ENCODE measurements at places on chromosomes 11 and 22.

GRCh38 chr11:126790550-126791081 lies 210.0 kb downstream of the KIRREL3 start:
- peak; percentile 58 for DNase-seq

DNA sequence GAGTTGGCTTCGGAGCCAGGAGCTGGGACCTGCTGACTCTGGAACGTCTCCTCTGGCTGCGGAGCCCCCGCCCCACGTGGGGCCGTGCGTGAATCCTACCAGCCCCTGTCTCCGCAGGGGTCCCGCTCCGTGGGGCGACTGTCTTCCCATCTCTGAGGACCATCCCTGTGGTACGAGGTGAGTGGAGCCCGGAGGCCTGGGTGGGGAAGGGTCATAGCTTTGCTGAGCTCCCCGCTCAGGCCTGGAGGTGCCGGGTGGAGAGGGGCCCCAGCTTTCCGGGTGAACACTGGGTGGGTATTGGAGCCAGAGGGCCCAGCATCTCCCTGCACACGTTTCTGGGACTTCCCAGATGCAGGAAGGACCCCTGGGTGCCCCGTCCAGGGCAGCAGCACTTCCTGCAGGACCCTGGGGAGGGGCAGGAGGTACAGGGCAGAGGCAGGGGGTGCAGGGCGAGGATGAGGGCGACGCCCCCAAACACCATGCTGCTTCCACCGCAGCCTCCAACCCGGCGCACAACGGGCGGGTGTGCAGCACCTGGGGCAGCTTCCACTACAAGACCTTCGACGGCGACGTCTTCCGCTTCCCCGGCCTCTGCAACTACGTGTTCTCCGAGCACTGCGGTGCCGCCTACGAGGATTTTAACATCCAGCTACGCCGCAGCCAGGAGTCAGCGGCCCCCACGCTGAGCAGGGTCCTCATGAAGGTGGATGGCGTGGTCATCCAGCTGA lies 3.8 kb downstream of the MUC5AC start:
- no peak for DNase-seq

GRCh38 chr11:43756575-43756974 lies 76.0 kb downstream of the HSD17B12 start:
- no peak for DNase-seq

GRCh38 chr11:84882056-84882455 lies 745.1 kb downstream of the DLG2 start:
- DNase-seq = no peak

GRCh38 chr22:44550711-44551491 lies 52.9 kb upstream of the RTL6 start:
- DNase-seq = no peak

DNA sequence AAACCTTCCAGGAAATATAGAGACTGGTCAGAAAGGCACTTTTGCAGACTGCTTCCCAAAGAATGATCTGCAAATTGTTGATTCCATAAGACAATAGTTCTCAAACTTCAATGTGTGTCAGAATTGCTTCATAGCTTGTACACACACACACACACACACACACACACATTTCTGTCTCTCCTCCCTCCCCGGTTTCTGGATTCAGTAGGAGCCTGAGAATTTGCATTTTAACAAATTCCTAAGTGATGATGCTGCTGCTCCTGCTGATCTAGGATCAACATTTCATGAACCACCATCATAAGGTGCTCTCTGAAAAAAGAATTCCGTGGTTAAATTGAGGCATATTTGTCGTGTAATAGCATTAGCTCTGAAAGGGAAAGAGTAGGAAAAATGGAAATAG lies 35.3 kb upstream of the FZD4 start:
- DNase-seq = no peak

DNA sequence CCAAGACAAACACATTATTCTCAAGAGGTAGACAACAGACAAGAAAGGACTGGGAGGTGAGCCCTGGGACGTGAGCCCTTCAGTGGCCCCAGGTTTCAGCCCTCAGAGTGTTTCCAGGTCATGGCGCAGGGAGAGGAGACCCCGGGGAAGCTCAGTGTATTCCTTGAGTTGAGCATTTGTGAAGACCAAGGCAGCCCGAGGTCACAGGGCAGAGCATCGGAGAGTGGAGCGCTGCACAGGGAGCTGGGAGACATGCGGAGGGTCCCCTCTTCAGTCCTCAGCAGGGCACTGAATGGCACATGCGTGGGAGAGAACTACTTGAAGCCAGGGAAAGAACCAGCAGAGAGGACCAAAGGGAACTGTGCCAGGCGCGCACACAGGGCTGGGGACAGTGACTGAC lies 11.7 kb downstream of the KRTAP5-6 start:
- DNase-seq = no peak

DNA sequence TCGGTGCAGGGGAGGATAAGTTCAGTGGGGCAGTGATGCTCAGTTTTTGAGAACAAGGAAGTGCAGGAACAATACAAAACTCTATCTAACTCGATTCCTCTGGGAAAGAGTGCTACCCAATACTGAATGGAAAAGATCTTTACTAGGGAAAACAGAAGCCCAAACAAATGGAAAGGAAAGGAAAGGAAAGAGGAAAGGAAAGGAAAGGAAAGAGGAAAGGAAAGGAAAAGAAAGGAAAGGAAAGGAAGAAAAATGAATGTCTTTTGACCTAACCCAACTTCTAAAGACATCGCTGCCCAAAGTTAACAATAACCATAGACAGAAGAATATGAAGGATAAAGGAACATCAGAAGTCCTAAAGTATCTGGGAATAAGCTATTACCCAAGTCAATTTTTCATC lies 41.6 kb downstream of the PHF21A start:
- DNase-seq = no peak

DNA sequence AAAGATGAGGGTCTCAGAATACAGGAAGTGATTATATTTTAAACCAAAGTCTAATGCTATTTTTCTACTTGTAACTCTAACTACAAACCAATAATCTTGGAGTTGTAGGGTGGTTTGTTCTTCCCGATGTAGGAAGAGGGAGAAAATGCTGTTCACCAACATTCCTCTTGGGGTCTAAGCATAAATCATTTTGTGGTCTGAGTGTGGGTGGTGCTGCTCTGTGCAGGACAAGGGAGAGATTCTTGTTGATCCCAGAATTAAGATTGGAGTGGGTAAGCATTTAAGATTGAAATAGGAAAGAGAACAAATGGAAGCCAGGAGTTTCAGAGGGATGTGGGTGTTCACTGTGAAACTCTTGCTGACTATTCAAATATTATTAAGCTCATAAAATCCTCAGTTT lies 38.6 kb upstream of the MMP13 start:
- DNase-seq = no peak

DNA sequence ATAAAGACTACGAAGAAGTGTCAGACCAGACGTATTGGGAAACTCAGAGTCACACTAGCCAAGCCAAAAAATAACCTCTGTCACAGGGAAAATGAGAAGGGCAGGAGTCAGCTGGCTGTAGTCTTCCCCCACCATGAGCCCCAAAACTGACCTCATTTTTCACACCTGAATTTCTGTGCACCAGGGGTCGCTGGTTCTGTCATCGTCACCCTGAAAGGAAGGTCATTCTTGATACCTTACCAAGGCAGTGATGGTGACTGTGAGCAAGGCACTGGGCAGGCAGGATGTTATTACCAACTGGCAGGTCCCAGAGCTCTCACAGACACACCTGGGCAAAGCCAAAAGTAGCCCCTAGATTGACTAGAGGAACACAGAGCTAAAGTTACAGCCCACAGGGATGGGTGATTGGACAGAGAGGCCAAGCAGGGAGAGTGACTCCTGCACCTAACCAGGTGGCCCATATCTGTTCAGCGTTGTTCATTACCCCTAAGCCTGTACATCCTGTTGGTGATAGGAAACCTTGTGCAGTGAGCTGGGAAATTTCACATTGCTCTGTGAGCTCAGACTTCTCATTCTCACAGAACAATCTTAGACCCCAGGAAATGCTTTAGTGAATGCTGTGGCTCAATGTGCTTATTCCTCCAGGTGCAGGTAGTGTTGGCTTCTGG lies 32.3 kb upstream of the OR56A1 start:
- DNase-seq = no peak

DNA sequence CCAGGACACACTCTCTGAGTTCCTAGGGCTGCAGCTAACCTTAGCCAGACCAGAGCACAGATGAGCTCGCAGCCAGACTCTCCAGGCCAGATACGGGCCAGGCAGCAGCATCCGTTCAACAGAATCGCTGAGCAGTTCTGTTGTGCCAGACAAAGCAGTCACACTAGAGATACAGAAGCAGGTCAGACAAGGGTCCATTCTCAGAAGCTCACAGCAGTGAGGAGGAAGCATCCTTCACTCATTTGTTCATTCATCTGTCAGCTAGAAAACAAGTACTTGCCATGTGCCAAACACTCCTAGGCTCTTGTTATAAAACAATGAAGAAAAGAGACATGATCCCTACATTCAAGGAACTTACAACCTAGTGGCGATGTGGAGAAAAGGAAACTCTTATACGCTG lies 2.6 kb downstream of the LMO2 start:
- DNase-seq = no peak

GRCh38 chr11:21582791-21583190 lies 610.1 kb upstream of the ANO5 start:
- DNase-seq = no peak

DNA sequence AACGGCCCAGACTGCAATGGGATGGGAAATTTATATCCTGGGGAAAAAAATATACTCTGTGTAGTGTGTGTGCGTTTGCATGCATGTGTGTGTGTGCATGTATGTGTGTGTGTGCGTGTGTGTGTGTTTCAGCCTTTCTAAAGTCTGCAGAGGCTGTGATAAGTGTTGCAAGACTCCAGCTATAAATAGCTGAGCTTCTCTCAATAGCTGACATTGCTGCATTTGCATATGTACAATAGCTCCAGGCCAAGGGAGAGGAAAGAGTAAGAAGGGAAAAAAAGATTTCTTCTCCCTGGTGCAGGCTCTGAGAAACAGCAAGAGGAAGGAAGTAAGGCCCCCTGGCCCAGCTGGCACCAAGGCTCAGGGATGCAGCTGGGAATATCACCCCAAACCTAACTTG lies 483.0 kb downstream of the MN1 start:
- DNase-seq = no peak
